ENCODE measurements at places on chromosomes 2 and 18. TPM values are rescaled to one million over a fixed set of nuclear protein-coding genes. Genes with fewer than 3 reads are reported as not detected.

KCNK3 gene
- not detected for total RNA-seq

- no peak for DNase-seq
These were observed 94.3 kb downstream of the ADCYAP1 start for GRCh38 chr18:998936-999335.

DNA sequence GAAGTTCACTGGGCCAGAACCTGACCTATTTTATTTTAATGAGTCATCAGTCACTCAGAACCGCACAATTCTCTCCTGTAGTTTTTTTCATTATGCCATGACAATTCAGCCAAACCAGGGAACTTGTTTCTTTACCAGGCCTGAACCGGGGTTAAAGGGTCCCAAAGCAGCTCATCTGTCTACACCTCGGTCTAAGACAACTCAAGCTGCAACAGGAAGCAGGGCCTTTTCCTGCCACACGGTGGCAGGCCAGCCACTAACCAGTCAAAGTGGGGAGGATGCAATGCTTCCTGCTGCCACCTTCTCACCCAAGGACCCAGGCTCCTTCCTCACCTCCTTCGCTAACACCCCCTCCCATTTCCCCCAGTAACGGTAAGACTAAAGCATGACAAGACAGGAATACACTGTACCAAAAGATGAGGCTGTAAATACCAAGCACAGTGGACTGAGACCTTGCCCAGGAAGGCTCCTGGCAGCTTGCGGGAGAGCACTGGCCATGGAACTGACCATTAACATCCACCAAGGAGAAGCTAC, 56.7 kb upstream of the ACKR3 start:
- peak; percentile 67 for DNase-seq

ATP8B1 gene
- total RNA-seq: 0.08 TPM

GRCh38 chr2:108869542-108869941, 83.0 kb downstream of the CCDC138 start:
- no peak for DNase-seq

GRCh38 chr2:1791685-1792435, 47.5 kb upstream of the PXDN start:
- no peak for DNase-seq

- no peak for DNase-seq
These were observed 112.8 kb downstream of the SPTBN1 start for GRCh38 chr2:54568876-54569321.

DNA sequence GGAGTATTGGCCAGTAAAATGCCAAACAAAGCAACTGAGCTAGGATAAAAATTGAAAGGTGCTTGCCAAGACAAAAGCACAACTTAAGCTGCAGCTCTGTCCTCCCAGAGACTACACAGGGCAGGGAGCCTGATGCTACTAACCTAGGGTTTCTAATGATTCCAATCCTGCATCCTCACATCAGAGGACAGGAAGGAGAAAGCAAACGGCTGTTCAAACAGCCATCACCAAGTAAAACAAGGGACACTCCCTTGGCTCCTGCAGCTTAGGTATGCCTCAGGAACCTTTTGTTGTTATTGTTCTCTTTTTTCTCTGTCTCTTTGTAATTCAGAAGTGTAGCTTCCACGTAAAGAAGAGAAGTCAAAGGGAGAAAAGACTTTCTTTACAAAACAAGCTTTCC, 99.5 kb downstream of the TCF4 start:
- DNase-seq: no peak

DNA sequence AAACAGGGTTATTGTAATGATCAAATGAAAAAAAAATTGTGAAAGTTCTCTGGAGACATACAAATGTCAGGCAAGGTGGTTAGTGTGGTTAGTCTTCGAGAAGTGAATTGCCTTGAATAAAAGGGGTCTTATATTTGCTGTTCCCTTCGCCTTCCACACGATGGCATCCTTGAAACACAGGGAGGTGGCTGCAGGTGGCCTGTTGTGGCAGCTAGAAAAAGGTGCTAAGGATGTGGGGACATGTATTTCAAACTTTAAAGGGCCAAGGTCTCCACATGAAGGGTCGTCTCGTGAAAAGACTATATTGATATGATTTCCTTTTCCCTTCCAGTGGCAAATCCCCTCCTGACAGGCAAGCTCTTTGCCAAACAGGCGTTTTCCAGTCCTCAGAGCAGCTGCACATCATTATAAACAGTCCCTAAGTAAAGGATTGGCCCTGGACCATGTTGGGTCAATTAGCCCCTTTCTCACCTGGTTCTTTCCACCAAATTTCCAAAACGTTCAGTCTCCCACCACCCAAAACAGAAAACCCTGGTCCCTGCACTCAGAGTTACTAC, 68.5 kb downstream of the COPS8 start:
- peak; percentile 72 for DNase-seq

- DNase-seq: no peak
These were observed 738.3 kb upstream of the HS6ST1 start for GRCh38 chr2:129056959-129057317.

ZFAND2B gene
- 81.9 TPM for total RNA-seq

- no peak for DNase-seq
These were observed 153.7 kb upstream of the FBXO11 start for GRCh38 chr2:48059975-48060374.

GRCh38 chr2:75007819-75008218, 49.4 kb downstream of the POLE4 start:
- DNase-seq: no peak

DNA sequence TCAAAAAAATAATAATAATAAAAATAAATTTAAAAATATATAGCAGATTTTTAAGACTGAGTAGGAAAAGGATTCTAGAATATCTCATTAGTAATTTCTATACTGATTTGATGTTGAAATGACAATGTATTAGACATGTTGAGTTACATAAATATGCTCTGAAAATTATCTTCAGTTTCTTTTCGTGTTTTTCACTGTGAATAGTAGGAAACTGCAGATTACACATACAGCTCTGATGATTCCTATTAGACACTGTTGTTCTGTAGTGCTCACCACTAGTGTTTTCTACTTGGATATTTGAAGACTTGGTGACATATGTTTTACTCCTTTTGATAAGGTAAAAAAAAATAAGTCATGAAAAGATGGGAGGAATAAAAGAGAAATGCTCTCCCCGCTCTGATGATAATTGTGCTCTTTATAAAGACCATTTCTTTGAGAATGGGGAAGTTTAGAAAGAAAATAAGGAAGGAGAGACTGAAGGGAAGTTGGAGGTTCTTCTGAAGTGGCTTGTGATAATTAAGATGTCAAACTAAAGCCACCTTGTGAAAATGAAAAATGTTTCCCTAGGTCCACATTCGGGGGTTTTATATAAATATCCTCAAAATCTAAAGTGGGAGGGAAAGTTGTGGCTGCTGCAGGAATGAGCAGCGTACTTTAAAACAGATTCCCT, 52.9 kb downstream of the SLC9A2 start:
- DNase-seq: no peak

BOK gene
- total RNA-seq: not detected

RSAD2 gene
- 4.3 TPM for total RNA-seq

DNA sequence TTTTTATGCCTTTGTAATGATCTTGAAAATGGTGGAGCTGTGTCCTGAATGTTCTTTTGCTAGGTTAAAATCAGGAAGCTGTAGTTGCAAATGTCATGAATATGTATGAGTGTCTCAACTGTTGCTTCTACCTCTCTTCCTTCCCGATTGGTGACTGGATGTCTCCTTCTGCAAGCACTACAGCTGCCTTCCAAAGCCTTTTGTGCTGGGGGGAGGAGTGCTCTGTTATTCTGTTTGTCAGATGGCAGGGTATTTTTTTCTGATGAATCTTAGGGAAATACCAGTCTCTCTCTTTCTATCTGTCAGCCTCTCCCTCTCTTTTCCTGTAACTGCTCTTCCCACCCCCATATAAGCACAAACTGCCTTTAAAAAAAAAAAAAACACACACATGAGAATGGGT, 1396.3 kb upstream of the CELF4 start:
- no peak for DNase-seq

- DNase-seq: no peak
These were observed 41.6 kb upstream of the MGAT4A start for GRCh38 chr2:98772536-98772935.

- no peak for DNase-seq
These were observed 65.8 kb downstream of the SGPP2 start for GRCh38 chr2:222490131-222490530.

LYG1 gene
- total RNA-seq: 4.5 TPM

TUBA4B gene
- total RNA-seq: not detected

PLCD4 gene
- total RNA-seq: 1.3 TPM

CPO gene
- not detected for total RNA-seq

MROH2A gene
- total RNA-seq: not detected

DNA sequence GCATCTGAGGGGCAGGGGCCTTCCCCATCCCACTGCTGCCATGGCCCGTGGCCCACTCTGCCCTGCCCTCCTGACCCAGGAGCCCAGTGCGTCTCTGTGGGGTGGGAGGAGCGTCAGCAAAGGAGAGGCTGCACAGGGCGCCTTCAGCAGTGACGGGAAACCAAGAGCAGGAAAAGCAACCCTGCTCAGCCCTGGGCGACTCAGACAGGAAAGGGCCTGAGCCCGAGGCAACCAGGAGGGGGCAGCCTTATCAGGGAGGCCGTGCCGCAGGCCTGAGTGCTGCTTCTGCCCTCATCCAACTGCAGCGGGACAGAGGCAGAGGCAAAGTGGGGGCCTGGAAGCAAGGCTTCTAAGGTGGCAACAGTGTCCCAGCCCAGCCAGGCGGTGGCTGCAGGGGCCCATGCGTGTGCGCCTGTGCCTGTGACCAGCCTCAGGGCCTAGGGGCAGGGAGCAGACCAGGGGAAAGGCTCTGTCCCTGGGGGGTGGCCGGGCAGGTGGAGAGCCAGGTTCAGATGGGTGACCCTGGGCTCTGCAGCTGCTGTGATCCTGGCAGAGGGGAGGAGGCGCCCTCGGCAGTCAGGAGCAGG, 23.3 kb upstream of the ALPI start:
- no peak for DNase-seq

- no peak for DNase-seq
These were observed 564.4 kb upstream of the LINC00305 start for GRCh38 chr18:64713284-64713683.

DNA sequence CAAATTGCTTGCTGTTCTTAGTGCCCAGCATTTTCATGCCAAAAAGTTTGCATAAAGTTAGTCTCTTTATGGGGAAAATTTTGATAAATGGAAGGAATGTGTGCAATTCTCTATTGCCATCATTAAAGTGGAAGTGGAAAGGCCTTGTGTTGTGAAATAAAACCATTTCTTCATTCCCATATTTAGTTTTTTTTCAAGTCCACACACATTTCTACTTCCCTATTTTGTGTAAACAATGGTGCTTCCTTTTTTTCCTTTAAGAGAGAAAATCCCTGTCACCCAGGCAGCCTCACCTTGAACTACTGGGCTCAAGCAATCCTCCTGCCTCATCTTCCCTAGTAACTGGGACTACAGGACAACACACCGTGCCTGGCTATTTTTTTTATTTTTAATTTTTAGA, 42.3 kb upstream of the NCOA1 start:
- DNase-seq: no peak

GRCh38 chr2:44325897-44326296, 35.4 kb downstream of the PREPL start:
- DNase-seq: no peak

DNA sequence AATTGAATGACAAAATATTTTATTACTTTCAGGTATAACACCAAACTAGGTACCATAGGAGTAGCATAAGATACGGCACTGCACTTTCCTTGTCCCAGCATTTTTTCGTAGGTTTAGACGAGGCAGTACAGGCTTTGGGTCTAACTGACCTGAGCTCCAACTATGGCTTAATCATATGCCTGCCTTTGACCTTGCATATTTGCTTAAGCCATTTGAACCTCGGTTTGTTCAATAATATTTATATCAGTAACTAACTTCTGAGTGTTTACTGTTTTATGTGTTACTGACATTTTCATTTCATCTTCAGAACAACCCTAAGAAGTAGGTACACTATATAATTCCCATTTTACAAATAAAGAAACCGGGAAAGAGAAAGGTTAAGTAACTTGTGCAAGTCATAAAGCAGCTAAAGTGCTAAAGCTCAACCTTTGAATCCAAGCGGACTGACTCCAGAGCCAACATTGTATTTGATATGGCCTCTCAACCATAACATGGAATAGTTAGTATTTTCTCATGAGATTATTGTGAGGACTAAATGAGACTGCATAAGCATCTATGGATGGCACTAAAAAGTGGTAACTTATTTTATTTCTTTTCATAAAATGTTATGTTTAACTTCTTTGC, 104.0 kb downstream of the R3HDM1 start:
- no peak for DNase-seq

- no peak for DNase-seq
These were observed 211.7 kb downstream of the CLIP4 start for GRCh38 chr2:29326926-29327325.

GRCh38 chr2:85390941-85391669, 19.1 kb downstream of the CAPG start:
- peak; percentile 71 for DNase-seq

GRCh38 chr2:190452433-190452832, 44.3 kb downstream of the MFSD6 start:
- DNase-seq: no peak

DNA sequence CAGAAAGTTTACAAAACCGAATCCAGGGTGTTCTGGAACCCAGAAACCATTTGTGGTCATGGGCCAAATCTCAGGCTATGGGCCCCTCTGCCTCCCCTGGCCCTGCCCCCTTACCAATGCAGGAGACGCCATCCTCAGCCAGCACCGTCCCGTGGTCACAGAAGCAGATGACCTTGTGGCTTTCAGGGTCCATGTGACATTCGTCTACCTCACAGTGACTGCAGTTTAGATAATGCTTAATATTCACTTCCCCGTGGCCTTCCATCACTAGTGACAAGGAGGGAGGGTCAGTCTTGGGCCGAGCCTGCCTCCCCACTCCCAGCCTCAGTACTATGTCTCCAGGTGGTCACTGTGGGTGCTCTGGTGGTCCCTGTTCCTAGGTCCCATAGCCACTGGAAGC, 111.6 kb downstream of the CLIP4 start:
- no peak for DNase-seq

DNA sequence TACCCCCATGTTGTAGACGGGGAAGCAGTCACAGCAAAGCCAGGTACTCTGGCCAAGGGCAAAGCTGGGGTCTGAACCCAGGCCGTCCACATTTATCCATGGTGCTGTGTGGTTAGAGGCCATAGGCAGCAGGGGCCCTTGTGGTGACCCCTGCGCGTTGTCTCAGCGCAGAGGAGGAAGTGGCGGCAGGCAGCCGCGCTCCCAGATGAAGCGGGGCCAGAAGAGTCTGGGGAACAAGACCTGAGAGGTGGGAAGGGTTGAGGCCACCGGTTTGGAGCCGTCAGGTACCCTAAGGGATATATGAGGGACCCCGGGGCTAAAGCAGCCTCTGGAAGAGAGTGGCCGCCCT, 770 bp downstream of the ZNF396 start:
- peak; percentile 23 for DNase-seq

GRCh38 chr2:173106959-173107628, 31.4 kb downstream of the MAP3K20 start:
- DNase-seq: no peak

DNA sequence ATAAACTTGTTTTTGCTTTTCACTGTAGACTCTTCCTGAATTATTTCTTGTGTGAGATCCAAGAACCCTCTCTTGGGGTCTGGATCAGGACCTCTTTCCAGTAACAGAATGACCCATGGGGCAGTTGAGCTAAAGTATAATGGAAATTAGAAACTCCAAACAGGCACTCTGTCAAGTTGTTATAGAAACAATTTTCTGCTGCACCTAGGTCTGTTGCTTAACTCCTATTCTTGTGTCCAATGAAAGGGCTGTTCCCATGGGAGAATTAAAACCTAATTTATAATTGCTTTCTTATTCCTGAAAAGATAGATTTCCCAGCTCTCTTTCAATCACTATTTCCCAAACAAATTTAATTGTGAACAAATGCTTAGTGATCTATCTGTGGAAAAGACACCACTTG, 1341.3 kb upstream of the PIK3C3 start:
- DNase-seq: no peak

Data from naive thymus-derived CD8-positive, alpha-beta T cell (primary cell).